ENCODE measurements at places on chromosomes 7 and 10.

DNA sequence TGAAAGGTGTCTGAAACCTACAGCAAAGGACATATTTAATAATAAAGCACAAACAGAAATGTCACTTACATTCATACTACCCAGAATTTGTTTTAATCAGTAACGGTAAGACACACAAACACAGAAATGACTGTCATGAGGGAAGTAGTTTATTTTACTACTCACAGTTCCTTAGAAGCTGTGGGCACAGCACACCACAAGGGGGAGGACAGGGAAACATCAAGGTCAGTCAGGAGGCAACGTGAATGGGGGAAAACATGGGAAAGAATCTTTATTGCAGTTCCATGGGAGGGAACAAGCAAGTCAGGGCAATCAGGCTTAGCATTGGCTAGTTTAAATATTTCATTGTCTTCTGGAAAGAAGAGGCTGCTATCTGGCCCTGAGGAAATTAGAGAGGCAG is 123.8 kb upstream of the PDSS1 start:
- no peak for DNase-seq

DNA sequence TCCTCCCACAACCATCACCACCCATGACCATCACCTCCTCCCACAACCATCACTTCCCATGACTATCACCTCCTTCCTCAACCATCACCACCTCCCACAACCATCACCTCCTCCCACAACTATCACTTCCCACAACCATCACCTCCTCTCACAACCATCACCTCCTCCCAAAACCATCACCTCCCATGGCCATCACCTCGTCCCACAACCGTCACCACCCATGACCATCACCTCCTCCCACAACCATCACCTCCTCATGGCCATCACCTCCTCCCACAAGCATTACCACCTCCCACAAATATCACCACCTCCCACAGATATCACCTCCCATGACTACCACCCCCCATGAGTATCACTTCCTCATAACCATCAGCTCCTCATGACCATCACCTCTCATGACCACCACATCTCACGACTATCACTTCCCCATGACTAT is 52.2 kb downstream of the PDGFA start:
- no peak for DNase-seq

DNA sequence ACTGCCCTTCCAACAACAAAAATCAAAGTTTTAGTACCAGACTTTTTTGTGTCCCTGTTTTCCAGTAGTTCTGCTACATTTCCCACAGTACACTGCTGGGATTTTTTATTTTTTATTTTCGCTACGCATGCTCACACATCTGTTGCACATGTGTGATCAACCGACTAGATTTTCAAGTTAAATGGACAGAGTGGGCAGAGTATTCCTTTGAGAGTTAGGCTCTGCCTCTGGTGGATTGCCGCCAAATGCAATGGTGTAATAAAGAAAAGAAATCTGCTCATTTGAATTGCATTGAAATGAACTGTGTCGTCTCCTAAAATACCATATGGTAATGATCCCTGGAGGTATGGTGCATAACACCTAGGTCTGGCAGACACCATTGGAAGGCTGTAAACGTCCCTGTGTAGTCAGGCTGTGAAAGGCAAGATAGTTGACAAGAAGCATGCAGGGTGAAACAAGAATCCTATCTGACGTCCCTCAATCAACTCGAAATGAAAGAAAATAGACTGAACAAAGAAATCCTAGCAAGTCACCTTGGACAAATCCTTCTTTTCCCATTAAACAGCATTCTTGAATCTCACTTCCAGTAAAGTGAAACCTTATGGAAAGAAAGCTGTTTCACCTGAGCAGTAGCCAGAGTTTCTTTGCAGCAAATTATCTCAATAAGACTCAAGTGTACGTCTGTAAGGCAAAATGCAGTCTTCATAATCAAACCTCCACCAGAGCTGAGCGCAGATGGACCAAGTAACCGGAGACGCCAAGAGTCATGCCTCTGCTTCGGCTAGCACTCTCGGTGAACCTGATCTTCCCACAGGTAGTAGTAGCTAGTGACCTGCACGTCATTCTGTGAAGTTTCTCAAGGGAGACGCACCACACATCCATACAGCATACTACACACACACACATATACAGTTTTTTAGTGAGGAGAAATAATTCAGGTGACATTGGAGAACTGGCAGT is 357.3 kb downstream of the CRPPA start:
- DNase-seq: no peak

- DNase-seq: no peak
Observed at GRCh38 chr7:70710651-70711050, 421.3 kb upstream of the GALNT17 start.

DNA sequence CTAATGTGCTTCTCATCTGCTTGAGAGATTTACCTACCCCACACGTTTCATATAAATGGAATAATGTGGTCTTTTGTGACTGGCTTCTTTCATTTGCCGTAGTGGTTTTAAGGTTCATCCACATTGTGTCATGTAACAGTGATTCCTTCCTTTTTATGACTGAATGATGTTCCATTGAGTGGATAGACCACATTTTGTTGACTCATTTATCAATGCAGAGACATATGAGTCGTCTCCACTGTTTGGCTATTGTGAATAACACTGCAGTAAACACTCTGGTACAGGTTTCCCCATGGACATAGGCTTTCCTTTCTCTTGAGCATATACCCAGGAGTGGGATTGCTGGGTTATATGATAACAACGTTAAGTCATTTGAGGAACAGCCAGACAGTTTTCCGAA is 2.0 kb upstream of the AOC1 start:
- DNase-seq: no peak

GRCh38 chr7:113246738-113247137 is 128.4 kb upstream of the SMIM30 start:
- no peak for DNase-seq

GRCh38 chr10:69794673-69795072 is 7.0 kb upstream of the COL13A1 start:
- DNase-seq: no peak
